ENCODE measurements at places on chromosomes 7 and 10. TPM values are rescaled to one million over a fixed set of nuclear protein-coding genes. Genes with fewer than 3 reads are reported as not detected.

- no peak for DNase-seq
Observed at GRCh38 chr10:30036341-30036740, 23.0 kb downstream of the JCAD start.

DNA sequence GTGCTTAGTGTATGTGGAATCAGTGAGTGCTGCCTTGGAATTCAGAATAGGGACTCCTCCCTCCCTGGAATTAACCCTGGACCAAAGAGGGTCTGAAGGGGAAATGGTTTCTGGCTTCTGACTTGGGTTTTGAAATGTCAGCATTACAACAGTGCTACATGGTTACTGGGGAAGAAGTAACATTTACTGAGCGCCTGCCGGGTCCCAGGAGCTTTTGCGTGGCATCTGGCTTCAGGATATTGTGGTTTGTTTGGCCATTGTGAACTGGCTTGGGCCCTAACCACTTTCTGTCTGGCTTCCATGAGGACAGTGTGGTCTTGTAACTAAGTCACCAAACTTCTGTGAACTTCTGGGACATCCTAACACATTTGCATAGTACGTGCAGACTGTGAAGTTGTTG, 21.3 kb downstream of the TSPAN15 start:
- DNase-seq, result no peak

GRCh38 chr10:85862771-85863170, 503.8 kb downstream of the GRID1 start:
- DNase-seq, result no peak

- DNase-seq, result no peak
Observed at GRCh38 chr10:80674809-80675208, 137.1 kb downstream of the SH2D4B start.

DNA sequence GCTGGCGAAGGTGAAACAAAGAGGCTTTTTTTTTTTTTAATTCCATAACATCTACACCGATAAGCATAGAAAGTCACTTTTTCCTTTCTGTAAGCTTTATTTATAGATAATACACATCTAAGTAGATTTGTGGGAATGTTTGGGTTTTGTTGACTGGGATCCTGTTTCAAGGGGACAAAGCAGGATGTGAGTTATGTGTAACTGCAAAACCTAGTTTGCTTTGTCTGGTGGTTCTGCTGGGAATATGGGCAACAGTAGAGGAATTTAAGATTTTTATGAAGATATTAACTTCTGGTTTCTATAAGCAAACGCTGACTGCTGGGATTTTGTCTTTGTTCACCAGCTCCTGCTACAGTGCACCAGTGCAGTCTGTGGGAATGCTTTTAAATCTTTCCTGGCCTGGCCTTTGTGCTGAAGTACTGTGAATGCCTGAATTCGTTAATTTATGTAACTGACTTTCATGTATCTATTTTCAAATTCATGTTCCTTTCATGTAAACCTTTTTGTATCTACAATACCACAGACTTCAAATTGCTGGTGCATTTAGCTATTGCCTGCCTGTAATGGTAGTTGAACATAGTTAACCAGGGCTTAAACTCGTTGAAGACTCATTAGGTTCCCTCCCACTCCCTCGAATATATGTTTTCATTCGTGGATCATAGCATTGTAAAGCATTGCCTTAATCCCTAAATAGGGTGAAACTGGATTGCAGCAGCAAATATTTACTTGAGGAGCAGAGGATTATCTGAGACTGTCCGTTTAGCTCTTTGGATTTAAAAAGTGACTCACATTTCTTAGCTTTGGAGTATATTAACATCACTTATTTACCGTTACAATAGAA, 1.5 kb downstream of the KLHL7 start:
- no peak for DNase-seq

DNA sequence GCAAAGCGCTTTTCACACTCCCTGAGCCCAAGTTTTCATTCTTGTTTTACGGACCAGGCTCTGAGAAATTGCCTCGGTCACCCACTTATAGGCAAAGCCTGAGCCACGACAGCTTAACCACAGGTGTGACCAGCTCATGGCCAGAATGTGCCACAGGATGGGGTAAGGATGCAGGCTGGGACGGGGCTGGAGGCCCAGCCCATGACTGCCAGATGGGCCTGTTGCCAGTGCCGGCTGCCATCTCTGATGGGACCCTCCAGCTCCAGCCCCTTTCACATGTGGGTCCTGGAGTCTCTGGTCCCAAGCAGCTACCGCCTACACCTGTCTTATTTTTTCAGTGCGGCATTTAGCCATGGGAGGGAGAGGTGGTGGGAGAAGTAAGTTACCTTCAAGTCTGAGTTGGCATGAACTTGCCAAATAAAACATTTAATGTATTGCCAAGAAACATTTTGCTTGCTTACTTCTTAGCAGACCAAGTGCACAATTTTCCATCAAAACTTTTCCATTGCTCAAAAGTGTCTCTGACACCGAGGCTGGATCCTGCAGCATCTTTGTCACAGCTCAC, 142.6 kb downstream of the GRK5 start:
- DNase-seq, result no peak

- DNase-seq, result no peak
Observed at GRCh38 chr7:138338361-138338760, 121.7 kb upstream of the TRIM24 start.

- DNase-seq, result no peak
Observed at GRCh38 chr10:51285601-51286000, 211.3 kb downstream of the PRKG1 start.

The FGL2 gene
- polyA plus RNA-seq, result not detected

The ASAH2 gene
- 11.0 TPM for polyA plus RNA-seq

All from K562 (cell line).